ENCODE measurements at places on chromosomes 1 and 21.

DNA sequence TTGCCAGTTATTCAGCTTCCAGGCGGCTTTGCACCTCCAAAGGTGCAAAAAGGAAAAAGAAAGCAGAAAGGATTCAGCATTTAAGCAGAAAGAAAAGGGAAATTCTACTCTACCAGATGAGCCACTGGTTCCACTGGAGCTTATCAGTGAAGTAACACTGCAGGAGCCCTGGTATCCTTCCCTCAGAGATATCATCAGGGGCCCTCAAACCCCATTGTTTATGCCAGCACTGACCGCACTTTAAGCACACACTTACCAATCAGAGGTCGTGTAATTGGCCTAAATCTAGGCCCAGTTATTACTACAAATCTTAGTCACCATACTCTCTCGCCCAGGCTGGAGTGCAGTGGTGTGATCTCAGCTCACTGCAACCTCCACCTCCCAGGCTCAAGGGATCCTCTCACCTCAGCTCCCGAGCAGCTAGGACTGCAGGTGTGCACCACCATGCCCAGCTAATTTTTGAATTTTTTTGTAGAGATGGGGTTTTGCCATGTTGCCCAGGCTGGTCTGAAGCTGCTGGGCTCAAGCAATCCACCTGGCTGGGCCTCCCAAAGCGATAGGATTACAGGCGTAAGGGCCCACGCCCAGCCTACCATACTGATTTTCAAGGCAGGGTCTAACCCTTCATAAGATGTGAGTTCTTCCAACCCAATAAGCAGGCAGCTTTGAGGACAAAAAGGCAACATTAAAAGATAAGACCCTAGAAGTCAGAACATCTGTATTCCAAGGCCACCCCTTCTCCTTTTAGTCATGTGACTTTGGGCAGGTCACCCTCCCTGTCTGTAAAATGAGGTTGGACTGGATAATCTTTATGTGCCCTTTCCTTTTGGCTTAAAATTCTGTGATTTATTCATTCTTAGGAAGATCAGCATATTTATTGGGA, 125.3 kb downstream of the SYT2 start:
- no peak for DNase-seq

DNA sequence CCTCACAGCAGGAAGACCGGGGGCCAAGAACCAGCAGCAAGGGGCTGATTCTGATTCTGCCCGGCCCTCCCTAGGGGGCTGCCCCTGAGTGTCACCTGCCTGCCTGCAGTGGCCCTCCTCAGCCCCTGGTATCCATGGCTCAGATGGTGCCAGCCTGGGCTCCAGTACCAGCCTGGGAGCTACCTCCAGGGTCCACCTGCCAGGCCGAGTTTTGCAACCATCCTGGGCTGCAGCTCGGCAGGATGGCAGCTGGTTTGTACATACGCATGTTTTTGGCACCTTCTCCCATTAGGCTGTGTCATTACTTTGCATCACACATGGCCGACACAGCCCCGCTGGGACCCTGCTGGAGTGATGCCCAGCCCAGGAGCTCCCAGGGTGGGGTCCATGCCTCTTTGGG, 93.3 kb upstream of the WNT4 start:
- no peak for DNase-seq

DNA sequence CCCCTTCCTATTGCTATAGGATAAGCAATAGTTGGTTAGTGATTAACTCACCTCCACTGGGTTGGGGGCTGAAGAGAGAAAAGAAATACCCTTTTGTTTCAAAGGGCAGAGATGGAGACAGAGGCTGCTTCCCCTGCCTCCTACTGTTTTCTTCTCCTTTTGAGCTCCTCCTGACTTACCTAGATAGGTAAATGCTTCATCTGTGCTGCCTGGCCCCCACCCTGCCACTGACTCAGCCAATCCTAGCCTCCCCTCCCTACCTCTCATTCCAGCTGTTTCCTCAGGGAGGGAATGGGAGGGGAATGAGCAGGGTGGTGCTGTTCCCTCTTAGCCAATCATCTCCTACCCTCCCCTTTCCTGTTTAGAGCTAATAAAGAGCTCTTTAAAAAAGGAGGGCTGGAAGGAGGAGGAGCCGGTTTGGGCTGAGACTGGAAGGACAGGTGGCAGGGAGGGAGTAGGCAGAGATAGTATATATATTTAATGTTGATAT, at the start of gene C1orf116:
Gene C1orf116 (minus strand): TSS at position 229 of the 490 bp plus-strand sequence. CDS start 5,158 bp downstream, outside the sequence.
- no peak for DNase-seq

DNA sequence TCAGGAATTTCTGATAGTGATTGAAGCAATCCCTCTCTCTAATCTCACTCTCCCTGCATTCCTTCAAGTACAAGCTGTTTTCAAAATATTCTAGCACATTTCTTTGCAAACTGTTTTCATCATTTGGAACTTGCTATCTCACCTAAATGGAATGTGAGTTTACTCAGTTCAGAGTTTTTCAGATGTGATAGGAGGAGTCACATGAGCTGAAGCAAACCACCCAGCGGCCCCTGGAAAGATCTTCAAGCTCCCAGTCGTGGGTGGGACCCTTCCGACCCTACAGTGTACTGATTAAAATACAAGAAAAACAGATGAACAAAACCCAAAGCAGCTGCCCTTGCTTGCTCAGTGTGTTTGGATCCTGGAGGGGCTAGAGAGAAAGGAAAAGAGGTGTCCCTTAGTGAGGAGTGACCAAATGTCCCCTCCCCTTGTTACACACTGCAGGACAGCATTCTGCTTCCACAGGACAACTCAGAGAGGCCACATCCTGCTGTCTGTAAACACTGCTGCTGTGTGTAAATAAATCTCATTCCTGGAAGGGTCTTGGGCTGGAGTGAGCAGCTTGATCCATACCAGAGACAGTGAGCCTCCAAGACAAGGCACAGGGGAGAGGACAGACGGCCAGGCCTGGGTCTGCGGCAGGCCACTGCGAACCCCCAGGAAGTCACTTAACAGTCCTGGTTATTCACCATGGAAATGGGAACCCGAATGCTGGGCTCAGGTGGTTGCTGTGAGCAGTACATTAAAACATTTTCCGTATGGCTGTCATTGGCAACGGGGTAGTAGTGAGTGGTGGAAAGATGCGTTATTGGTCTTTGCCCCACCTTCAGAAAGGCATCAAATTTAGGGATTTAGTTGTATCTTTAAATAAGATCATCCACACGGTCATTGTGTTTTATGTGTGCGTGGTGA, 229.2 kb downstream of the RHOU start:
- peak; percentile 25 for DNase-seq

- no peak for DNase-seq
Observed at GRCh38 chr21:43994085-43994484, 18.0 kb upstream of the TRAPPC10 start.

DNA sequence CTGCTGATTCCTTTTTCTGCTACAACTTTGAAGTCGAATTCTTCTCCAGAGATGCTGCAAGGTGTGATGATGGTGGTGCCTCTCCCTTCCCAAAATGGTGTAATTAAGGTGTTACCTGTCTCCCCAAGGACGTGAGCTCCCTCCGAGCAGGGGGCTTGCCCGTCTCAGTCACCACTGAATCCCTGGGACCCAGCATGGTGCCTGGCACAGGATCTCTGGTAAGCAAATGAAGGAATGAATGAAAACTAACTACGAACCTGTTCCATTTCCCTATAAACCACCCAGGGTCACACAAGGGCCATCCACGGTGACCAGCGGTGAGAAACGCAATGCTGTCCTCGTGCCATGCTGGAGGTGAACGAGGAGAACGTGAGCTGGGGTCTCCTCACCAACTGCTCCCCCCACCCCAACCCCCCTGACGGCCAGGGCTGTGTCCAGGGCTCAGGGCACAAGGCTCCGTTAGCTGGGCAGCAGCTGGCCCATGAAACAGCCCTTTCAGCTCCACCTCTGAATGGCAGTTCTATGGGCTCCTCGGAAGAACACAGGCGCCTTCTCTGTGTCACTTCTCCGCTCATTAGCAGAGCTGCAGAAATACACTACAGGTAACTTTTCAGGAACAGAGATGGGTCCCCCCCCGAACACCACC, 2.2 kb upstream of the MATN1 start:
- no peak for DNase-seq

DNA sequence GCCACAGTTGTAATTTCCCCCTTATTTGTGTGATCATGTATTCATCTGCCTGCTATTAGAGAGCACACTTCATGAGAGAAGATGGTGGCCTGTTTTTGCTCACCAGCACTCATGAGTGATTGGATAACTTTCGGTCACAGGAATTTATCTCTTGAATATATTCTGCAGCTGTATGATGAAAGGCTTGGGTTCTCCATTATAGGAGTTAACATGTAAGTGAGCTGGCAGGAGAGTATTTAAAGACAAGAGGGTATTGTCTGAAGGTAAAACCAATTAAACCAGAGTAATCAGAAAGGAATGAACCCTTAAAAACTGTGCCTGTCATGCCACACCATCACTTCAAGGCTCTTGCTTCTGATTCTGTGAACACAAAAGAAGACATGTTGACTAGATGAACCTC, 574.9 kb upstream of the CAMK1G start:
- no peak for DNase-seq

GRCh38 chr1:227767401-227768124, 32.3 kb downstream of the SNAP47 start:
- DNase-seq, result no peak

DNA sequence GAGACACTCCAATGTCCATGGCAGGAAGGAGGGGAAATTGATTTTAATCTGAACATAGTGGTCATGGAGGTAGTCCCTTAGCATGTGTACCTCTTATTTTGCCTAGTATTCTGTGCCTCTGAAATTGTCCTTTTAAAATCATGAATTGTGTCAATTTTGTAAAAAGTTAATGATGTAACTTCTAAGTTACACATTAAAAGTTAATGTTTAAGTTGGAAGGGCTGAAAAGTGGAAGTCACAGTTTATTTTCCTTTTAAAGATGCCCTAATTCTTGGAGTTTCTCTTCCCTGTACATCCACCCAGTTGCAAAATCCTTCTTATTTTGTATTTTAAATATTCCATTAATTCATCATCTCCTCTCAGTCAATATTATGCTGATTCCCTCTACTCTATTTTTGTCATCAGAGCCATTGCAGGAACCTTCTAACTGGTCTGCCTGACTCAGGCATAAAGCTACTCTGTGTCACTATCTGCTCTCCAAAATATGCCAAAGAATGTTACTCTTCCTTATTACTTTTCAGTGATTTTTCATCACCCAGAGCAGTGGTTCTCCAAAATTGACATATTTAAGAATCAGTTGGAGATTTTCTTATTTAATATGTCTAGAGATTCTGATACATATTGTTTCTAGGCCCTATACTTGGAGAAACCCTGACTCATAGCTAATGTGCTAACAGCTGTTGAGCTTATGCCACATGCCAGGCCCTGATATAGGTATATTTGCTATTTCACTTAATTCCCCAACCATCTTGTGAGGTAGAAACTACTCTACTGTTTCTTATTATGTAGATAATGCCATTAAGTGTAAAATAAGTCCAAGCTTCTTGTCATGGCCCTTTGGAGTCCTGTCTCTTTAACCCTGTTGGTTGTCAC, 5.1 kb downstream of the HOOK1 start:
- DNase-seq, result no peak

DNA sequence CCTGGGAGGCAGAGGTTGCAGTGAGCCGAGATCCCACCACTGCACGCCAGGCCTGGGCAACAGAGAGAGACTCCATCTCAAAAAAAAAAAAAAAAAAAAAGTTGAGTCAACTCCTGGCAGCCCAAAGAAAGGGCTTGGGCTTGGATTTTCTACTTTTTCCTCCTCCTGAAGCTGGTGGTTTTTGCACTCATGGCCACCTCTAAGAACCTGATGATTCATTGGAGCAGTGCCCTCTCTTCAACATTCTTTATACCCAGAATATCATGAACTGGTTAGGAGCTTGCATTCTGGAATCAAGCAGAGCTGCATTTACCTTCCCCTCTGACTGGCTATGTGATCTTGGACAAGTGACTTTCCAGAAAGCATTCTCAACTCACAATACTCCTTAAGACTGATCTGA, 3.5 kb upstream of the ACTA1 start:
- no peak for DNase-seq

- DNase-seq, result no peak
Observed at GRCh38 chr1:913491-914130, 10.1 kb upstream of the SAMD11 start.

- no peak for DNase-seq
Observed at GRCh38 chr1:32138965-32139364, 31.1 kb downstream of the KPNA6 start.

DNA sequence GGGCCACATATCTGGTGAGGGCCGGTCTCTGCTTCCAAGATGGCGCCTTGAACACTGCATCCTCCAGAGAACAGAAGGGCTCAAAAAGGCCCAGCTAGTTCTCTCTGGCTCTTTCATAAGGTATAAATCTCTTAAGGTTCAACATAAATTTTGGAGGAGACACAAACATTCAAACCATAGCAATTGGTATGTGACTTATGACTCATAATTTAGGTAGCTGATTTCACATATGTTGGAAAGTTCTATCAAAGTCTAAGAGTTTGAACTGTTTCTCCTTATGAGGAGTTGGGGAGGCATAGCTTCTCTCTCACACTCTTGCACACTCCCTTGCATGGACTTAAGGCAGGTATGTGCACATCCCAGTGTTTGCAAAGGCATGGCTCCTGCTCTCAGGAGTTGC, 5.1 kb upstream of the FYB2 start:
- DNase-seq, result no peak

DNA sequence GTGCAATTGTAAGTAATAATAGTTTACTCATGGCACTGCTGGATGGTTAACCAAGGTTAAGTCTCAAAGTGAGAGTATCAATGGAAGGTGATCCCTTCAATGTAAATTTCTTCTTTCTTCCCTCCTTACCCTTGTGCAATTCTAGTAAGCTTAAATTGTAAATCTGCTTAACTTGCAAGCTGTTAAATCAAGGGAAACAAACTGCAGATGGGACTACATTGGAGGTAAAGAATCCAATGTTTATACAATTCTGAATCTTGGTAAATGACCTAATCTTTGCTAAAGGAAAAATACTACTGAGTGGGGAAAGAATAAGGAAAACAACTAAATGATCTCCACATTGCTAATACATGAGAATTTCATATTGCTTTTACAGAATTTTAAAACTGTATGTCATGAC, 6.7 kb upstream of the CD55 start:
- DNase-seq, result no peak

DNA sequence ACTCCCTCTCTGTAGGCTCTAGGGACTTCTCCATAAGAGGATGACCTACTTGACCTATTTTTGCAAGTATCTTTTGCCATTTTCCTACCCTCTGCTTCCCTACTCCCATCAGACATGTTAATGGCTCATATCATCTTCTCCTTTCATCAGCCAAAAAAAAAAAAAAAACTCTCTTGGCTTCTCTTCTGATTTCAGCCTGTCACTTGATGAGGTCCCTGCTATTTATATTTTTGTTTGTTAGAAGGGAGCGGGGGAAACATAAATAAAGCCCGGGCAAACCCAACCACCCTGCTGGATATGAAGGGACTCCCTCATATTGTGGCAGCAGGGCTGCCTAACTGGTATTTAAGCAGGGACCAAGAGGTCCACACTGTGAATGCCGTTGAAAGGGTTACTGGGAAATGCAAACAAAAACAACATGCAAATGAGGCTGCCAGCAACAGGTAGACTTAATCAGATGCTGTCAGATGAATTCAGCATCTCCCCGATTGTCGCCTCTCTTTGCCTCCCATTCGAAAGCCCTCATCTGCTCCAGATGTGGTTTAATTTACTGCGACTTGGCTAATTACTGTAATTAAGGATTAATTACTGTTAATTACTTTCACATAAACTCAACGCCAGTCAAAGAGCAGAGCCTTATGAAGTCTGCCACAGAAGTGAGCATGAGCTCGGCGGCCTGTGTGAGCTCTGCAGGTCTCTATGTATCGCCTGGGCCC, 172.3 kb downstream of the PBX1 start:
- DNase-seq, result no peak

- no peak for DNase-seq
Observed at GRCh38 chr1:200487650-200488049, 77.8 kb upstream of the ZNF281 start.

Data from AG09319 (cell line).